ENCODE measurements at places on chromosomes 4 and X.

DNA sequence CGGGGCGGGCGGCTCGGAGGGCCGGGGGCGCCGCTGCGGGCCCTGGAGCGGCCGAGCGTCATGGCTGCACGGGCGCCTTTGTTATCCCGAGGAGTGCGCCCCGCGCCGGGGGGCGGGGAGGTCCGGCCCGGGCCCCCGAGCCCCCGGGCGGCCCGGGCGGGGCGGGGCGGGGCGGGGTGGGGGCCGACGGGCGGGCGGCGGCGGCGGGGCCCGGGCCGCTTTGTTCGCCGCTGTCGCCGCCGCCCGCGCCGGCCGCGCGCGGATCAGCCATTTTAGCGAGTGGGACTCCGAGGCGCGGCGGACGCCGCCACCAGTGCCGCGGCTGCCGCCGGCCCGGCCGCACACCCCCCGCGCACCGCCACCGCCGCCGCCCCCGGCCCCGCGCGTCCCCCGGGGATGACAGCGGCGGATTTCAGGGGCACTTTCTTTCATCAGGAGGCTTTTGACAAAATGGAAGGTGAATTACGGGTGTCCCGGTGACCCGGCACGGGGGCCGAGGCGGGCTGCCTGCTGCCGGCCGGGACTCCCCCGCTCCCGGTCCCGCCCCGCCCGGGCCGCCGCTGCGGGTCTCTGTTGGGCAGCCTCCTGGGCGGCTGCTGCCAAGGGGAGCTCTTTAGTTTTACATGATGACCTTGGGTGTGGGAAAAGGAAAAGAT, 1.2 kb downstream of the HMGB3 start:
- no peak for ATAC-seq

GRCh38 chr4:141307241-141307689, 86.6 kb downstream of the ZNF330 start:
- peak; percentile 67 for ATAC-seq

DNA sequence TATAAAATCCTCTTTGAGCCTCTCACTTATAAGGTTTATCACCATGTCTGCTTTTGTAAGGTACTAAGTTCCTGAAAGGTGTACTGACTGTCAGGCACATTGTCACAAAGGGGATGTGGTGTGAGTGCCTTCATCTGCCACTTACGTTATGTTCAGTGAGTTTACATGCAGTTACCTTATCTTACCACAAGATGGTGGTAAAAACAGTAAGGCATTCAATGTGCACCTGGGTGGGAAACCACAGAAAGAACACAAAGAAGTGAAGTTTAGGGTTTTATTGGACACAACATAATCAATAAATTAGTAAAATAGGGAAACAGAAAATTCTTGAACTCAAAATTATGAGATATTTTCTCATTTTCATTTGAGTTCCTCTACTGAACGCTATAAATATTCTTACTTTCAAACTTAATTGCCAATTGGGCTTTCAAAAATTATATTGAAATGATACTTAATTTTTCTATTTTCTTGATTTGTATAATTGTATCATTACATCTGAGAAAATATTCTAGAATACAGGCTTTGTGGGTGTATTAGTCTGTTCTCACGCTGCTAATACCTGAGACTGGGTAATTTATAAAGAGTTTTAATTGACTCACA, 650.8 kb downstream of the PCDH7 start:
- ATAC-seq: no peak

- ATAC-seq: no peak
Observed at GRCh38 chrX:93580634-93581033, 92.7 kb downstream of the NAP1L3 start.

GRCh38 chr4:187826725-187827124, 168.8 kb upstream of the ZFP42 start:
- no peak for ATAC-seq

GRCh38 chrX:45872480-45872879, 671.8 kb upstream of the DIPK2B start:
- ATAC-seq: no peak

DNA sequence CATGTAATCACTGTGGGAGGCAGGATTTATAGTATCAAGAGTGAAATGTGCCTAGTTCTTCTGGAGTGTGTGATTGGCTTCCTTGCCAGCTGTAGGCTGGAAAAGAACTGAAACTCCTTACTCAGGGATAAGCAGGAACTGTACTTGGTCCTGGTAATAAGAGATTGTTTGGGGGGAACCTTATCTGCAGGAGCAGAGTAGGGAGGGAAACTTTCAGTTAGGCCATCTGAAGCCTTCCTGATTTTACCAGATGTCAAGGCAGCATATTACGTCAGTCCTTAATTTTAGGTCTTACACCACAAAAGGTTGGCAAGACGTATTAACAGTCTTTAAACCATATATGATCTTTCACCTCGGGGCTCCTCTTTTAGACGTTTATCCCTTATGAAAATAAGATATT, 231.5 kb upstream of the FMR1 start:
- no peak for ATAC-seq

DNA sequence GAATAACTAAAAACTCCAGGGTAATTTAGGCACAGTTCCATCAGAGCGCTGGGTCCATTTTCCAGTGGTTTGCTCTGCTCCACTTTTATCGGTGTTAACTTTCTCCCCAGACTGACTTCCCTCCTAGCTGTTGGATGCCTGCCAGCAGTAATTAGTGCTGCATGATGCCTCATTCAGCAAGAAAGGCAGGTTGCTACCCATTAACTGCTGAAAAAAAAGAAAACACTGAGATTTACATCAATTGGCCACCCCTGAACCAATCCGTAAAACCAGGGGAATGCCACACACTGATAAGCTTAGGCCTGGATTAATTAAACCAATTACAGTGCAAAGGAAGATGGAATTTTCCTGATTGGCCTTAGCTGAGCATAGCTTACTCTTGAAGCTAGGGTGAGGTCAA, 182.4 kb upstream of the CXXC4 start:
- no peak for ATAC-seq

- no peak for ATAC-seq
Observed at GRCh38 chr4:67931256-67931655, 32.0 kb downstream of the TMPRSS11A start.

All from gastroesophageal sphincter (tissue), 4 donors.